ENCODE measurements at places on chromosomes 3 and 15.

- DNase-seq, result no peak
Measured at GRCh38 chr3:145209561-145209960, 951.4 kb downstream of the PLOD2 start.

DNA sequence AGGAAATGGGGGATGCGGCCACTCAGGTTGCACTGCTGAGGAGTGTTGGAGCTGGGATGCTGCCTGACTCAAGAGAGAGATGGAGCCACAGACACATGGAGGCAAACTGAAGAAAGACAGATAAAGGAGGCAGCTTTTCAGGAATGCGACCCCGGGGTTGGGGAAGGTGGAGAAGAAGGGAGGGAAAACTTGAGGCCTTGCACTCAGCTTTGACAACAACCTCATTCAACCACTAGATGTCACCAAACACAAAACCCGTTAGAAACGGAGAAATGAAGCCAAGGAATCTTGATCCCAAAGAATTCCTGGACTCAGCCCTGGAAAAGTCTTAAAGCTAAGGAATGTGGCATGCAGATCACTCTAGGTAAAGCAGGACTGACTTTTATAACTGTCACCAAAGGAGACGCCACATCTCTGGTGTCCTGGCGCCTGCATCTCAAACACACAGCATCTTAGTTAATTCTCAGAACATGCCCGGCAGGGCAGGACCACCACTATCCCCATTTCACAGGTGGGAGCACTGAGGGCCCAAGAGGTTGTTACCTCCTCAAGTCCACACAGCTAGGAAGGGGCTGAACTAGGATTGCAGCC is 59.6 kb upstream of the LMCD1 start:
- DNase-seq, result peak; percentile 85

DNA sequence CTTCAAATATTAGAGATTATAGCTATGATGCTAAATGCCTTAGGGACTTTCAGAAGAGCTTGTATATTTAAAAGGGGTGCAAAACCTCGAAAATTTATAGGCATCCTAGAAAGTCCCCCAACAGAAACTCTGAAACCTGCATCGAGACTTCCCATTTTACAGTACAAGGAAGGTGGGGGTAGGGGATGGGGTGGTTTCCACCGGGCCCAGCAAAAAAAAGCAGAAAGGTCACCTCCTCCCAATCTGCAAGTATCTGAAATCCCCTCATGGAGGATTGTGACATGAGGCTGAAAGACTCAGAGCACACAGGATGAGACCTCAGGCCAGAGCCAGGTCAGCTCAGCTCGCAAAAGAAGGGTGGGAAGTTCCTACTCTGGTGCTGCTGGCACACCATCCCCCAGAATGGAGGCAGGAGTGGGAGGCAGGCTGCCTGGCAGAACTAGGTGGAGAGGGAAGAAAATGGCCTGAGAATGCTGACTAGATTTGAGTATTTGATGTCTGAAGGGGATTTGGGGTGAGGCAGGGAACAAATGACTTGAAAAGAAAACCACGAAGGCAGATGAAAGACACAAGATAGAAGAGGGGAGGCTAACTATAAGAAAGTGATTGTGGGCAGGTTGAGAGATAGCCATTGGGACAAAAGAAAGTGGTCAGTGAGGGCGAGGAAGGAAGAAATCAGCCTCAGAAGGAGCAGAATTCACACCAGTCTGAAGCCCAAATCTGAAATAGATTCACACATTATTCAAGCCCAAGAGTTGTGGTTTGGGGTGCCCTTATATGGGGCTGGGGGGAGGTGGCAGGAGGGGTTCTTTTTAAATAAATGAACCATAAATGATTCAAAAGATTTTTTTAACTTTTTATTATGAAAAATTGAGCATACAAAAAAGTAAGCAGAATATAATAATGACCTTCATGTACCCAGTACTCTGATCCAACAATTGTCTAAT is 22.5 kb upstream of the TSC22D2 start:
- peak; percentile 58 for DNase-seq

DNA sequence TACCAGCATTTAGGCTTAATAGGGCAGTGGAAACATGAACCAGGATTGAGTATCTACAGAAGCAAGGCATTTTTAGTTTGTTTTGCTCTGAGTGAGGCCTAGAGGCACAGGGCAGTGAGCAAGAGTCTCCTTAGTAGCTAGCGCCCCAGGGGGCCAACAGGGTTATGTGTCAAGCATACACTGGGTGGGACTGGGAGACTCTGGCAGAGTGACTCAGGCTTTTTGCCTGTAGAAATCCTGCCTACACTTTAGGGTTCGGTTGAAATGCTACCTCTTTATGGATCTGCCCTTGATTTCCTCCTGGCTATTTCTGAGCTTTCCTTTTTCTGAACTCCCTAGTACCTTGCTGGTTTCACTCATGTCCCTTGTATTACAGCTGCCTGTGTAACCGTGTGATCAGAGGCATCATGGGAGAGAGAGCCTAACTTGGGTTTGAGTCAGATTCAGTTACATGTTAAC is 72.2 kb downstream of the TOP2B start:
- DNase-seq, result peak; percentile 90

GRCh38 chr3:195548987-195549386 is 5.9 kb upstream of the PPP1R2 start:
- peak; percentile 9 for DNase-seq

DNA sequence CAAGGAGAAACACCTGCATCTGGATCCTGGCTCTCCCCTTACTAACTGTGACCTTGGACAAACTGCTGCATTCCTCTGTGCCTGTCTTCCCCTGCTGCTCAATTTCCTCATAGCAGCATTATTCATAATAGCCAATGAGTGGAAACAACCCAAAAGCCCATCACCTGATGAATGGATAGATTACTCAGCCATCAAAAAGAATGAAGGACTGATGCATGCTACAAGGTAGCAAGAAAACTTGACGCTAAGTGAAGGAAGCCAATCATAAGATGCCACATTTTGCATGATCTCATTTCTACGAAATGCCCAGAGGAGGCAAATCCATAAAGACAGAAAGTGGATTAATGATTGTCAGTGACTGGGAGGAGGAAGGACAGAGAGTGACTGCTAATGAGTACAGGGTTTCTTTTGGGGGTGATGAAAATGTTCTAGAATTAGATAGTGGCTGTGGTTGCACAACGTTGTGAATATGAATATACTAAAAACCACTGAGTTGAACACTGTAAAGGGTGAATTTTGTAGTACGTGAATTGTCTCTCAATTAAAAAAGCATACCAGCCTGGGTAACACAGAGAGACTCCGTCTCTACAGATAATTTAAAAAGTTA is 11.2 kb downstream of the IGDCC4 start:
- DNase-seq, result no peak
